ENCODE measurements at places on chromosomes 3 and 15. TPM values are rescaled to one million over a fixed set of nuclear protein-coding genes. Genes with fewer than 3 reads are reported as not detected.

- no peak for DNase-seq
These were observed 1.8 kb upstream of the ZNF385D start for GRCh38 chr3:21752749-21753347.

The RNF123 gene
- total RNA-seq = 46.1 TPM

- no peak for DNase-seq
These were observed 48.1 kb downstream of the BFSP2 start for GRCh38 chr3:133447750-133448477.

The ZDHHC23 gene
- 4.4 TPM for total RNA-seq

DNA sequence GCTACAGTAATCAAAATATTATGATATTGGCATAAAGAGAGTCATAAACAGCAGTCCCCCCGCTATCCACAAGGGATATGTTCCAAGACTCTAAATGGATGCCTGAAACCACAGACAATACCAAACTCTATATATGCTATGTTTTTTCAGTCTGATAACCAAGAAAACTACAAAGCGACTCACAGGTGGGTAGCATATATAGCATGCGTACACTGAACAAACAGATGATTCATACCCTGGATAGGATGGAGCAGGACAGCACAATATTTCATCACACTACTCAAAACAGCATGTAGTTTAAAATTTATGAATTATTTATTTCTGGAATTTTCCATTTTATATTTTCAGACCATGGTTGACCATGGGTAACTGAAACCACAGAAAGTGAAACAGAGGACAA, 87.0 kb upstream of the PPP2R3A start:
- no peak for DNase-seq

- DNase-seq = no peak
These were observed 3.4 kb upstream of the CLN6 start for GRCh38 chr15:68232937-68233336.

The PDCD7 gene
- 17.9 TPM for total RNA-seq

- DNase-seq = no peak
These were observed 162.8 kb upstream of the TOPAZ1 start for GRCh38 chr3:44078863-44079262.

DNA sequence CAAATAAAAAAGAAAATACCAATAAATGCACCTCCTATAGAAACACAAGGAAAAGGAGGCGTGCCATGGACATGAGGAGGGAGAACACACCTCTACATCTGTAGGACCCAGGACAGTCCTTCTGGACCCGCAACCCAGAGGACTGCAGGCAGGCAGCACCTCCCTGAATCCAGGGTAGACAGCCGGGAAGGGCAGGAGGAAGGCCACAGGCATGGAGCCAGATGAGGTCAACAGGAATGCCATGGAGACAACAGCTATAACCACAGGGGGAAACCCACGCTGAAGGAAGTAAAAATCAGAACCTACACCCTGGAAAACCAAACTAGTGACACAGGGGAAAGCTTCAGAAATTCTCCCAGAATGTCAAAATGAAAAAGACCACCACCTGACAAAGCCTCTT, 248.8 kb upstream of the NSMCE3 start:
- DNase-seq = no peak

DNA sequence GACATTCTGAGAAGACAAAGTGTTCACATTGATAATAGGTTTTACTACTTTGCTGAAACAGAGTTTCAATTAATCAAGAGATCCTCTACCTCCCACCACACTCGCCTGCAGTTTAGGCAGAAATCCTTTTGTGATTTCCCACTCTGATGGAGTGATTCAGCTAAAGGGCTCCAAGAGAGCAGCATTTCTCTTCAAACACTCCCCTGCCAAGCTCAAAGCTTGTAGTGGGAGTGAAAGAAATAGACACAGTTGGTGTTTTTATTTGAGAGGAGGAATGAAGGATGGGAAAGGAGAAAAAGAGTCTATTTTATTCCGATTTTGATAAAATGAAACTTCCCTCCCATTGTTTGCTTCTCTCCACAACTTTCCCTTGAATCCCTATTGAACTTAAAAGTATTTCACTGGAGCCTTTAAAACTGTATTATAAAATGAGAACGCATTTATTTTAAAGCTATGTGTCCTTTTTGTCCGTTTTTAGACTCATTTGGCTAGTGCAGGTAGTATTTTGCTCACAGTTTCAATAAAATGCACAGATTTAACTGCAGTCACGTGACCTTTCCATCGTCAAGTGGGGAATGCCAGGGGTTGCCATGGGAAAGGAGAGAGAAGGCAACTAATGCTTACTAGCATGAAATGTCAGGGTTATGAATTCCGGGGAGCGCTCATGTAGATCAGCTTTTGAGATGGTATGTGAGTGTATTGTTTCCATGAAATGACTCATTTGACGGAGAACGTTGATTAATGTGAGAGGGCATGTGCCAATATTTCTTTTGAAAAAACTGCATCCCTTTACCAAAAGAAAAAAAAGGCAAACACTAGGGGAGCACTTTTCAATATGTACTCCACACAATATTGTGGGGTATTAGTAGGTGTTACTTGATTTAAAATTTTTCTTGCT, 7.7 kb upstream of the OSBPL11 start:
- DNase-seq = no peak

GRCh38 chr15:70245932-70246622, 148.4 kb upstream of the TLE3 start:
- DNase-seq = no peak

The RIOX2 gene
- total RNA-seq = 13.2 TPM

DNA sequence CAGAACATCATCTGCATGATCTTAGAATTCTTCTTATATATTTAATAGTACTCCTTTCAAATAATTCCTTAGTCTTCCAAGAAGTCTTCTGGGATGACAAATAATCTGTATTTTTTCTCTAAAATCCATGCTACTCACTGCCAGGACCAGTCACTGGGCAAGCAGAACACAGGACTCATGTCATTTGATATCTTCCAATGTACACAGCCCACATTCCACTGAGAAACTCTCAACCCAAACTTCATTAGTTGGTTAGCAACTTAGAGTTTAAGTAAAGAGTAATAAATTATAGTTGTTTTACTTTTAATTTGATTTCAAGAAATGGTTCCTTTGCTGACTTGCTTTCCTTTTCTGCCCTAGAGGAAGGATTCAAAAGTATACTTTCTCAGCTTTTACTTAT, 317.0 kb downstream of the VGLL3 start:
- no peak for DNase-seq

The EFCAB12 gene
- not detected for total RNA-seq

DNA sequence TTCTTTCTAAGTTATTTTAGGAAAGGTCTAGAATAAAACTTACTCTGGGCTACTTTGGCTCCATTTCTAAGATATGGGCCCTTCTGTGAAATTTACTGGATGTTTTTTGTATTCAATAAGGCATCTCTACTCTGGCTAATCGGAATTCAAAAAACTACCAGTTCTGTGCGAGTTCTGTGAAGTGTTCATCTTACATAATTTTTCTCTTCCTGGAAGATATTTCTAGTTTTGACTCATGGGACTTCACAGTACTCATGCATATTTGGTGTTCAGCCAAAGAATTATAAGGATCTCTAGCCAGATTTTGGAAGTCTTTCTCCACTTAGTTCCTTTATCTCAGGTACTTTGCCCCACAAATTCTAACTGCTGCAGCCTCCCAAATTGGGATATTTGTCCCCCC, 46.4 kb upstream of the MBNL1 start:
- DNase-seq = no peak

GRCh38 chr15:90381515-90381914, 6.5 kb upstream of the IQGAP1 start:
- no peak for DNase-seq

- no peak for DNase-seq
These were observed at the start of gene FBXO40 for GRCh38 chr3:121592856-121593702. FBXO40 (plus strand) TSS chr3:121593379; CDS start chr3:121620576, 27,197 bp downstream.

GRCh38 chr3:40780291-40780924, 255.6 kb downstream of the ZNF621 start:
- DNase-seq = peak; percentile 86

GRCh38 chr15:59116141-59116540, 11.2 kb downstream of the CCNB2 start:
- no peak for DNase-seq

GRCh38 chr15:46366360-46367007, 731.7 kb downstream of the SQOR start:
- DNase-seq = no peak

The ACOX2 gene
- total RNA-seq = 33.4 TPM

- DNase-seq = peak; percentile 86
These were observed 17.8 kb downstream of the MYL3 start for GRCh38 chr3:46845397-46845859.

GRCh38 chr3:16546186-16547010, 32.9 kb upstream of the RFTN1 start:
- DNase-seq = no peak

GRCh38 chr15:69634860-69635259, 182.2 kb downstream of the RPLP1 start:
- DNase-seq = no peak

- no peak for DNase-seq
These were observed 200.3 kb downstream of the ZNF621 start for GRCh38 chr3:40725031-40725430.

- no peak for DNase-seq
These were observed 20.7 kb downstream of the CEP19 start for GRCh38 chr3:196691386-196691785.

GRCh38 chr3:171782617-171783016, 27.7 kb downstream of the PLD1 start:
- no peak for DNase-seq

- DNase-seq = no peak
These were observed 134.6 kb upstream of the KBTBD8 start for GRCh38 chr3:66863205-66864111.

The HOMER2 gene
- 53.7 TPM for total RNA-seq

The CNTN3 gene
- total RNA-seq = 3.4 TPM

The MFGE8 gene
- total RNA-seq = 321 TPM

The CHRNA3 gene
- 0.08 TPM for total RNA-seq

DNA sequence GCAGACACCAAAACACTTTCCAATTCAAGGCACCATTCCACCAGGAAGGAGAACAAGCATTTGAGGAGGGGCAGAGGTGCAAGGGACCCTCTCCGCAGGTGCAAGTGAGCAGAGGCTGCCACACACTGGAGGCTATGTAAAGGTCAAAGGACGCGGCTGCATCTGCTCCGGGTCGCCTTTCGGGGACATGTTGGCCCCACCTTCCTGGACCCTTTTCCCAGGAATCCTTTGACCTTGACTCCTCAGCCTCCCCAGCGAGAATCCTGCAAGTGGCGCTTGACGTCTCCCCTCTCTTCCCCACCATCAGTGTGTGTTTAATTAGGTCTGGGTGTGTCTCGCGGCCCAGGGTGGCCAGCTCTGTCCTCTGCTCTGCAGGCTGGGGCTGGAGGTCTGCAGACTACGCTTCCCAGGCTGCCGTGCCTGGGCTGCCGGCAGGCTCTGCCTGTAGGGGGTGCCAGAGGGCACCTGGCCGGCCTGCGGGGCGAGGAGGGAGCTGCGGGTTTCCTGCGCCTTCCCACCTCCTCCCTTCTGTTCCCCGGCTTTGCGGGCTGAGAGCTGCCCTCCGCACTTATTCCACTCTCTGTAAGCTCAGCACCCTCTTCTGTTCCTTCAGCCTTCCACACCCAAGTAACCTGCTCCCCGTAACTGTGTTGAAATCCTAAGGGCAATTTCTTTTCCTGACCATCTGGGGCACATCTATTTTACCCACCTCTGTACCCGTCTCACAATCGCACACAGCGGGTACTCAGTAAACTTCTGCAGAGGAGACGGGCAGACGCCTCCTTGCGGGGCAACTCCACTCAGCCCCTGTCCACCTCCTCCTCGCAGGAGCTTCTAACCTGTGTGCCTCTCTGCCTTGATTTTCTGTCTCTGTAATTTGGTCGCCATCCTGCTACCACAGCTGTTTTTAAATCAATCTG, 129.8 kb downstream of the NSMCE3 start:
- DNase-seq = no peak

The FBXO40 gene
- total RNA-seq = 182 TPM

DNA sequence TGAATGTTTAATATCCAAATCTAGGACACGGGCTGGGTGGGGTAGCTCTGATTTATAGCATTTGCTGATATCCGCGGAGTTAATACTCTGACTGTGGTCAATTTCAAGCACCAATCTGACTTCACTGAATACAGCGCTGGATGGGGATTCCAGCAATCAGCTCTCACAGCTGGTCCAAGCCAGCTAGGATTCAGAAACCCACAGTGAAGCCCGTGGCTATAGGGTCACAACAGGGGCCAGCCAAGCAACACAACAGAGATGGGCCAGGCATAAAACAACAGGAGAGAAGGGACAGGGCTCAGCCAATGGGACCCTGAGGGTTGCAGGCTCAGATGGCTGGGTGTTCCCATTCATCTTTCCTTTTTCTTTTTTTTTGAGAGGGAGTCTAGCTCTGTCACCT, 5.4 kb upstream of the LMAN1L start:
- DNase-seq = no peak

GRCh38 chr3:193585530-193585929, 7.5 kb upstream of the OPA1 start:
- DNase-seq = no peak

- DNase-seq = no peak
These were observed 71.8 kb downstream of the IL5RA start for GRCh38 chr3:3038201-3038991.

Measured in Right ventricle myocardium inferior (tissue), 1 donor.